ENCODE measurements at places on chromosomes 16 and 17.

GRCh38 chr16:87628940-87629339 is 26.6 kb downstream of the JPH3 start:
- no peak for DNase-seq

- DNase-seq: no peak
These were observed 40.7 kb upstream of the ANKFY1 start for GRCh38 chr17:4304417-4305027.

GRCh38 chr17:39194985-39195524 is 2.4 kb downstream of the CACNB1 start:
- no peak for DNase-seq

- no peak for DNase-seq
These were observed 90.2 kb downstream of the MARCHF10 start for GRCh38 chr17:62717889-62718288.

- no peak for DNase-seq
These were observed 6.2 kb downstream of the VAT1L start for GRCh38 chr16:77794586-77794985.

GRCh38 chr17:60752873-60753577 is 75.4 kb downstream of the BCAS3 start:
- no peak for DNase-seq

DNA sequence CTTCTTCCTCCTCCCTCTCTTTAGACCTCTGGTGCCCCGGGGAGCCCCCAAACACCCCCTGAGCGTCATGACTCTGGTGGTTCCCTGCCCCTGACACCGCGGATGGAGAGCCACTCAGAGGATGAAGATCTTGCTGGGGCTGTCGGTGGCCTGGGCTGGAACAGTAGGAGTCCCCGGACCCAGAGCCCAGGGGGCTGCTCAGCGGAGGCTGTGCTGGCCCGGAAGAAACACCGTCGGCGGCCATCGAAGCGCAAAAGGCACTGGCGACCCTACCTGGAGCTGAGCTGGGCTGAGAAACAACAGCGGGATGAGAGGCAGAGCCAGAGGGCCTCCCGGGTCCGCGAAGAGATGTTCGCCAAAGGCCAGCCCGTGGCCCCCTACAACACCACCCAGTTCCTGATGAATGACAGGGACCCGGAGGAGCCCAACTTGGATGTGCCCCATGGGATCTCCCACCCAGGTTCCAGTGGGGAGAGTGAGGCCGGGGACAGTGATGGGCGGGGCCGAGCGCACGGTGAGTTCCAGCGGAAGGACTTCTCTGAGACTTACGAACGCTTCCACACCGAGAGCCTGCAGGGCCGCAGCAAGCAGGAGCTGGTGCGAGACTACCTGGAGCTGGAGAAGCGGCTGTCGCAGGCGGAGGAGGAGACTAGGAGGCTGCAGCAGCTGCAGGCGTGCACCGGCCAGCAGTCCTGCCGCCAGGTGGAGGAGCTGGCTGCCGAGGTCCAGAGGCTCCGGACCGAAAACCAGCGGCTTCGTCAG is 7.5 kb downstream of the HEXIM2 start:
- no peak for DNase-seq

- DNase-seq: no peak
These were observed 21.1 kb upstream of the JPT2 start for GRCh38 chr16:1656808-1657617.

DNA sequence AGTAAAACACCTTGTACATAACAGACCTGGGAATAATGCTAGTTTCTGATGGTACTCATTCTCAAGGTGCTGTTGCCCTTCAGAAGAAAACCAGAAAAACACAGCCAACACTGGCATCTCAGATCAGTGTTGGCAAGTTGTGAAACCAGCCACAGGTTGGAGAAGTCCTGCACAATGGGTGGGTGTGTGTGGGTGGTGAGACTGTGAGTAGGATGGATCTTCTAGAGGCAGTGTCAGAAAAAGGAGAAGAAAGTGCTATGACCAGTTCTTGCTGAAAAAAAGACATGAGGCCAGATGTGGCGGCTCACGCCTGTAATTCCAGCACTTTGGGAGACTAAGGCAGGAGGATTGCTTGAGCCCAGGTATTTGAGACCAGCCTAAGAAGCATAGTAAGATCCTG is 35.2 kb upstream of the SMIM36 start:
- no peak for DNase-seq

DNA sequence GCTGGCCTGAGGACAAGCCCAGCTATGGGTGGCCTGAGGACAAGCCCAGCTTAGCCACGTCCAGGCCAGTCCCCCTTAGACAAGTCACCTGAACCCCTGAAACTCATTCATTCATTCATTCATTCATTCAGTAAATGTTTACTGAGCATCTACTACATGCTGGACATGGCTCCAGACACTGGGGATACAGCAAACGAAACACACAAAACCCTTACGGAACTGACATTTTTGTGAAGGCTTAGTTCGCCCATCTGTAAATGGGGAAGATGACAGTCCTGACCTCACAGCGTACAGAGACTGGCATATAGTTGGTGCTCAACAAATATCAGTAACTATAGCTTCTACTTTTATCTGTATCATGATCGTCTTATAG is 37.5 kb downstream of the PPL start:
- DNase-seq: no peak

DNA sequence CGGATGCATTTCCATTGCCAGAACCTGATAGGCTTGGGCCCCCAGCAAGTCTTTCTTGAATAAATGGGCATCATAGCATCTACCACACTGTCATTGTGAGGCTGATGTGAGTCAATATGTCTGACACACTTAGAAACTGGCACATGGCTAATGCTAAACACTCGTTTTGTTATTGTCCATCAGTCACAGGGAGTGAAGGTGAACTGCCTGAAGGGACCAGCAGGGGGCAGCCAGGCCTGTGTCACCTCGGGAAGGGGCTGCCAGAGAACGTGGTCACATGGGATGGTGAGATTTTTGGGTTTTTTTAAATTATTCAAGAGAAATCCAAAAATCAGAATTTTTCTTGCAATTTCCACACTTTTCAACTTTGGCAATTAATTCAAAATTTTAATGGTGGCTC is 831 bp upstream of the RCVRN start:
- no peak for DNase-seq

GRCh38 chr16:67226295-67226803 is 581 bp upstream of the TMEM208 start:
- no peak for DNase-seq

DNA sequence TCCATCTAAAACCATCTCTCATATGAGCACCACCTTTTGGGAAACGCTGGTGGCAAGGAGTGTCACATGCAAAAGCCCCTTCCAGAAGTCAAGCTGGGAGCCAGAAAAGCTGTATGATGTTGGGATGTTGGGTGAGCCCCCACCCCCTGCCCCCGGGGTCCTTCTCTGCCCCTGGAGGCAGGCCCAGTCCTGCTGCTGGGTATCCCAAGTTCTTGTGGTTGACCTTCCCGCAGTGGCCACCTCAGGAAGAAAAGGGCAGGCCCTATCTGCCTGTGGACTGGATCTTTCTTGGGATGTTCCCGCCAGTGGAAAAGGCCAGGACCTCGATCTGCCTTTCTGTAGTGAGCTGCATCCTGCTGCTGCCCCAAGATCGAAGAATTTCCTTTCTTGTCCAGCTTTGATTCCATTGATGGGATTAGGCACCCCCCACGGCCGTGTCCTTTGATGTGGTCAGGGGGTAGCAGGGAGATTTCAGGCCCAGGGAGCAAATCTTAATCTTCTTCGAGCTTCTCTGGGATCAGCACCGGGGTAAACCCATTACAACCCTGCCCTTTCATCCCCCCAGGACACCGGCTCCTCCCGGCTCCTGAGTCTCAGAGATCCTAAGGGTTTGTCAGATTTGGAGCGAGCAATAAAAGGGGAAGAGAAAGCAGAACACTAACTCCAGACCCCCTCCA is 165.6 kb downstream of the RAB11FIP4 start:
- DNase-seq: no peak

GRCh38 chr17:73271072-73271471 is 9.4 kb upstream of the CPSF4L start:
- no peak for DNase-seq

DNA sequence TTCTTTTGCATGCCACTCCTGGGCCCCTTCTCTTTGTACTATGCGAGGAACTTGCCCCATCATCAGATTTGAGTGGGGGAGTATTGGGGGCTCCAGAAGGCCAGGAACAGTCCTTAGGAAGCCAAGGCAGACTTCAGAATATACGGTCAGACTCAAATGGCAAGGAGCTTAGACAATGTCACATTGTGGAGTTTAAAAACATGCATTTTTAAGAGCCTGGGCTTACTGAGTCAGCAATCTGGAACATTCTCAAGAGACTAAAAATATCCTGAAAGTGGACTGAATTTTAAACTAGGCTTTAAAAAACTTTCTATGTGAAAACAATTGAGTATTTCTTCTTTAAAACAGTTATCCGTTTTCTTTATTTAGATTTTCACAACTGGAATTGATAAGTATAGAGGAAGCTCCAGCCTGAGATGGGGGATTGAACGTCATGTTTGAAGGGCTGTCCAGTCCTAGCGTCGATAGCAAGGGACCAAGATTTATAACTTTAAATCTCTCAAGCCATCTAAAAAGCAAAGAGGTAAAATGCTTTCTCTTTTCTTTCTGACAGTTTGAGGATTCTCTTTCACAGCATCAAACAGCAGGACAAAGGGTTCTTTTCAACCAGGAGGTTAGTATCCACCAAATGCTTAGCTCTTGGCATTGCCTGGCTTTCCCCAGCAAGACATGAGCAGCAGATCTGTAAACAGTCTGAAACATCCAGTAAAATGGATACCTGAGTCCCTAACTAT is 45.8 kb upstream of the CDRT4 start:
- no peak for DNase-seq

DNA sequence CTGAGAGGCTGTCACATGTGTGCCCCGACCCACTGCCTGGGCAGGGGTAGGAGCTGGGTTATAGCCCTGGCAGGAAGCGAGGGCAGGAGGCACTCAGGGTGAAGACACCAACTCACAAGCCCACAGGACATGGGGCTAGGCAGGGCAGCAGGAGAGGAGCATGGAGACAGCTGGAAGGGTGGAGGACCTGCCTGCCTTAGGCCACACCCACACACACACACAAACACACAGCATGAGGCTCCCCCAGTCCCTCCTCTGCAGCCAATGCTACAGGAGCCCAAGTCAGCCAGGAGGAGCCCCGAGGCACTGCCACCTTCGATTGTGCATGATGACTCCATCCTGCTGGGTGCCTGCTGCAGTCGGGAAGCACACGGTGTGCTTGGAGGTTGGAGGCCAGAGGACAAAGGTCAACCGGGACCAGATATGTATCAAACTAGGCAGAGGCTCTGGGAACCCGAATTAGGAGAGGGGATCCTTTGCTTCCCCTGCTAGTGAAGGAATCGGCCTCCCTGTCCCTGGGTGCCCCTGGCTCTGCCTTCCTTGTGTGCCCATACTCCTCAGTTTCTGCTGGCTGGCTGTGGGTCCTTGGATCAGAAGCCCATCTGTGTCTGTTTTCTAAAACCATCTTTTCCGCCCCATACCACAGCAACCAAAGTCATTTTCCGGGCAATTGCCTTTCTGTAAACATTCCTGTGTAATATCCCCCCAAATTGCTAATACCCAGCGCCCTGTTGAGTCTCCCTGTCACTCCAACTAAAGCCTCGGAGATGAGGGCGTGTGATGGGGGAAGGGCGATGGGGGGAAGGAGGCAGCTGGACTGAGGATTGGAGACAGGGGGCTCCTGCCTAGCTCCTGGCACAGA is 20.5 kb downstream of the SRCIN1 start:
- DNase-seq: no peak

DNA sequence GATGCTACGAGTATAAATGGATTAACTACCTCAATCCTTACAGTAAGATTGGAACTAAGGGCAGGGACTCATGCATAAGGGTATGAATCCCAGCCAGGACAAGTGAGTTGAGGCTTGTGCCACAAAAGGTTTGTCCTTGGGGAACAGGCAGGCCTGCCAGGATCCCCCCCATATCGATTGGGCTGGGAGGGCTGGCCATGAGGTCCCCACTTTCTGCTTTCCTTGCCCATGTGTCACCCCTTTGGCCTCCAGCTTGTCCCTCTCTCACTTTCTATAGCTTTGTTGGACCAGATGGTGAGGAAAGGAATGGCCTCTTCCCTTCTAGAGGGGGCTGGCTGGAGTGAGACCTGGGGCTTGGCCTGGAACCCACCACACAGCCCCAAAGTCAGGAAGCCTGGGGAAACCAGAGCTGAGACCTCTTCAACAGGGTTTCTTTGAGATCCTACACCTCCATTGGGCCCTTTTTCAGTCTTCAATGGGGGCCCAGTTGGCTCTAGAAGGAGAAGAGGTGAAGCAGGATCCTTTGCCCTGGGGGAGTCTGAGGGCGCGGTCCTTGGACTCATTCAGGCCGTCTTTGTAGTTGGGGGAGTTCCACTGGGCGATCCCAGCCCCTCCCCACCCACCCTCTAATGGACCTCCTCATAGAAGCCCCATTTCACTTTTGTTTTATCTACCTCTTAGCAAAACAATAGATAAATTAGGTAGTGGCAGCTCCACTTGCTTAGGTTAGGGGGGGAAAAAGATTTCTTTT is 57.3 kb downstream of the IGF2BP1 start:
- no peak for DNase-seq

- no peak for DNase-seq
These were observed 3.3 kb upstream of the COG1 start for GRCh38 chr17:73189417-73190099.

GRCh38 chr16:67027046-67027445 is 1.9 kb upstream of the CBFB start:
- no peak for DNase-seq

DNA sequence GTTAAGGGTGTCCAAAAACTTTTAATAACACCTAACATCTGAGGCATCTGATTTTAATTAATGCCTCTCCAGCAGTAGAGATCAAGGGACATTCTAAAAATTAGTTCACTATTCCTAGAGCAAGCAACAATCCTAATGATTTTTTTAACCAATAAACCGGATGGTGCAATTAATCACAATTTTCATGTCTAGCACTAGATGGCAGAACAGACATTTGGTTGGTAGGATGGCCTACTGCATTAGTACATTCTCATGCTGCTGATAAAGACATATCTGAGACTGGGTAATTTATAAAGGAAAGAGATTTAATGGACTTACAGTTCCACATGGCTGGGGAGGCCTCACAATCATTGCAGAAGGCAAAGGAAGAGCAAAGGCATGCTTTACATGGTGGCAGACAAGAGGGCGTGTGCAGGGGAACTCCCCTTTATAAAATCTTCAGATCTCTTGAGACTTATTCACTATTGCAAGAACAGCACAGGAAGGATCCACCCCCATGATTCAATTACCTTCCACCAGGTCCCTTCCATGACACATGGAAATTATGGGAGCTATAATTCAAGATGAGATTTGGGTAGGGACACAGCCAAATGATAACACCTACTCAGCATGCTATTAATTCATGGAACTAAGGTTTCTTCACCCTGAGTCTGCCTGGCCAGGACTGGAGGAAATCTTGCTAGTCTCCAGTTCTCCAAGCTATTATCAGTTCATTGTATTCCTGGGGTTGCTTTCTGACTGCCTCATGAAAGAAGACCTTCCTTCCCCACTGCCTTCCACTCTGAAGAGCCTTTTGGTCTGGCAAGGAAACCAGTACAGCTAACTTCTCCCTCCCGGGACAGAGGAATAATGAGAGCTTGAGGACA is 24.8 kb downstream of the HS3ST3A1 start:
- no peak for DNase-seq

GRCh38 chr17:38428112-38428642 is at the start of gene ARHGAP23:
Gene ARHGAP23 (plus strand): TSS chr17:38428464. CDS start chr17:38428486, 22 bp downstream.
- DNase-seq: no peak

All from left renal pelvis (tissue), 4 donors.